ENCODE measurements at places on chromosomes 16 and 17.
A peak's percentile ranks its signal among the peaks of the same experiment; 100 is the strongest.

DNA sequence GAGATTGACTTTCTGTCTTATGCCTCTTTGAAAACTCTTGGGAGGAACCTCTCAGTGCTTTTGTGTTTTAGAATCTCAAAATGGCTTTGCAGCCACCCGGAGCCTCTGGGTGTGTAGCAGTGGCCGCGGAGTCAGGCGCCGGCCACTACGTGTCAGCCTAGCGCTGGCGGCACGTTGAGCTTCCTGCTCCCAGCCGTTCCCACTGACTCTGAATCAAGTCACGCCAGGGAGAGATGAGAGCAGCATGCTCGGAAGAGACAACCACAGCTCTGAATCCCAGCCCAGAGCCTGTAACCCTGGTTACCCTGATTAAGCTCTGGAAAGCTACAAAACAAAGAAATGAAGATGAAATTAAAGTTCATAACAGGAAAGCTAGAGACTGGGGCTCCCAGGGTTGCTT lies 97.4 kb upstream of the CACNG5 start:
- DNase-seq: no peak

GRCh38 chr16:10995565-10995964 lies 51.2 kb downstream of the CLEC16A start:
- no peak for DNase-seq

GRCh38 chr17:43609613-43610385 lies 51.9 kb downstream of the MEOX1 start:
- no peak for DNase-seq

- DNase-seq: no peak
These were observed 18.4 kb downstream of the CHD9NB start for GRCh38 chr16:53034306-53034705.

DNA sequence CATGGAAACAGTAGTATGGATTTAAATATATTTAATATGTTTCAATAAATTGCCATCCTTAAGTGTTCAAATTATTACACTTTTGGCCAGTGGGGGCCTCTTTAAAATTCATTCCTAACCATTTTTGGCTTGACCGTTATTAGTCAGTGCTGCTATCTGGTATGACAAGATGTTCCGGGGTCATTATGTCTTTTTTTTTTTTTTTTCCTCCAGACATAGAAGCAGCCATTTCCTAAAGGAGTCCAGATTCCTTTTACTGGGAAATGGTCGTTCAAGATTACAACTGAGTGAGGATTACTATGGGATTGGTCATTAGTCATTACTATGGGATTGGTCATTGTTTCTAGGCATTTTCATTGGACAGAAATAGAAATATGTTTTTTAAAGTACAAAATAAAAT lies 53.4 kb downstream of the NF1 start:
- DNase-seq: no peak

GRCh38 chr17:76075364-76076145 lies 974 bp downstream of the GALR2 start:
- peak; percentile 57 for DNase-seq

- DNase-seq: no peak
These were observed 59.8 kb downstream of the NCOR1 start for GRCh38 chr17:16155536-16155935.

GRCh38 chr17:50675627-50676026 lies 32.1 kb downstream of the ANKRD40 start:
- DNase-seq: no peak

DNA sequence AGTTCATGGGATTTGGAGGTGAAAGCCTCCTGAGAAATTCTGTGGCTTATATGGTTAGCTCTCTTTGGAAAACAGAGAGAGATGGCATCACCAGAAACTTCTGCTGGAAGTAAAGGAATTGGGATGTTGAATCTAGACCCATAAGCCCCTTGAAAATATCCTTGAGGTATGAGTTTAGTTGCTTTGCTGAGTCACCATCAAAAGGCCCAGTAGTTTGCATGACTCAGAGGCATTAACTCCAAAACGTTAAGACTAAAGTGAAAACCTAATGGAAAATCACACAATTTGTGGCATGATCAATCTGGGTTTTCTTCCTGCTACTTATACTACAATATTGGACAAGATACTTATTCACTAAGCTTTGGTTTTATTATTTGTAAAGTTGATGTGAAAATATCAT lies 349.2 kb upstream of the SALL1 start:
- no peak for DNase-seq

- DNase-seq: no peak
These were observed 3.6 kb downstream of the BORCS6 start for GRCh38 chr17:8186446-8186786.

DNA sequence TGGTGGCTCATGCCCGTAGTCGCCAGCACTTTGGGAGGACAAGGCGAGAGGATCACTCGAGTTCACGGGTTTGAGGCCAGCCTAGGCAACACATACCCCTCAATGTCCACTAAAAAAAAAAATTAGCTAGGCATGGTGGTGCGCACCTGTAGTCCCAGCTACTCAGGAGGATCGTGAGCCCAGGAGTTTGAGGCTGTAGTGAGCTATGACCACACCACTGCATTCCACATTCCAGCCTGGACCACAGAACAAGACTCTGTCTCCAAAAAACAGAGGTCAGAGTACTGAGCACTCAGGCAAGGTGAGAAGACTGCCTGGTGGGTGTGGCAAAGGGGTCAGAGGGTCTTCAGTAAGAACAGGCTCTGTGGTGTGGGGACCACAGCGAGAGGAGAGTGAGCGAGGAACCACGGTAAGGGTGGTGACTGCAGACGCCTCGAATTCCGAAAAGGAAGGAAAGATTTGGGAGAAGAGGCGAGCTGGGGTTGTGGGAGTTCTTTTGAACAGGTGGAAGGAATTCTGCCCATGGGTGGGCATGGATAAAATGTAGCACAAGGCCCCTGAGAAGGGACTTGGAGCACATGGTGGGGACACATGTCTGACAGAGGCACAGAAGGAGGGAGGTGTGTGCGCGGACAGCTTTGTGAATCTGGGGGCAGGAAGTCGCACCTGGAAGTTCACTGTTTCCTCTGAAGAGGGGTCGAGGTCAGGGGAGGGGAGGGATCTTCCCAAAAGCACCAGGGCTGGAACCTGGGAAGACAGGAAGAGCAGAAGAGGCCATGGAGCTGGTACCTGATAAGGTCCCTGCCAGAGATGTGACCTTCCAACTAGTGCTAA lies 134.6 kb downstream of the PARN start:
- DNase-seq: no peak

DNA sequence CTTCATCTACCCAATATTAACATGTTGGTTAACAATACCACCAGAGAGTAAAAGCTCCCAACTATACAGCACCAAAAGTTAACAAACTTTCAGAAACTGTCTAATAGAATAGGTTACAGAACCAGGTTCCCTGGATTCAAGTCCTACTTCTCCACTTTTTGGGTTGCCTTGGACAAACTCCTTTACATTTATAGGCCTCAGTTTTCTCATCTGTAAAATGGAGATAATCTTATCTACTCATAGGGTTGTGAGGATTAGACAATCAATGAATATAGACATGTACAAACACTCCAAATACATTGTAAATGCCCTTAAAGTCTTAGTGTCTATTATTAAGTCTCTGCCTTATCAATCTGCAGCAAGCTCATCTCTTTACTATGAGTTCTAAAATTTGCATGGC lies 435.2 kb downstream of the ZFHX3 start:
- DNase-seq: no peak

GRCh38 chr16:28189245-28189644 lies 22.5 kb downstream of the XPO6 start:
- DNase-seq: no peak

- DNase-seq: no peak
These were observed 7.7 kb downstream of the FBXL20 start for GRCh38 chr17:39393736-39394135.

DNA sequence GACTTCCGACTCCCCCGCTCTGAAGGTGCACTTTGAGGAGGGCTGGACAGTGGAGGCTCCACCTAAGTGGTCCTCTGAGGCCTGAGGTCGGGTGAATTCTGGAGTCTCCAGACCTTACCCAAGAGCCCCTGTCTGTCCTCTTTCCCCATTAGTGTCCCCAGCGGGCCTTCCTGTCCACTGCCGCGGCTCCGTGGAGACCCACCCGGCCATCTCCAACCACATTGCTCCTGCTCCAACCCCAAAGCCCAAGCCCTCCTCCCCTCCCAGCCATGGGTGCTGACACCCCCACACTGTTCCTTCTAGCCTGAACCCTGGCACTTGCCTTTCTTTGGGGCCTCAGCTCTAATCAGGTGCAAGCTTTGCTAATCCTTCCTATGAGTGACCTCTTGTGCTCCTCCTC lies 283.1 kb upstream of the TNRC6C start:
- DNase-seq: no peak

- no peak for DNase-seq
These were observed 18.1 kb downstream of the ENDOV start for GRCh38 chr17:80432961-80433550.

All from activated T-cell treated with anti-CD3 and anti-CD28 coated beads, Interleukin-2, amount 50 U/mL, for 48 hours (primary cell).